Activated T-helper 9 cell treated with anti-CD3 and anti-CD28 coated beads, Interleukin-2, amount 50 U/mL, for 16 hours (primary cell): ENCODE measurements at places on chromosomes 1 and 21.

- no peak for DNase-seq
Observed at GRCh38 chr1:157335056-157335455, 196.9 kb upstream of the ETV3 start.

- DNase-seq: no peak
Observed at GRCh38 chr1:71312545-71312944, 231.7 kb upstream of the ZRANB2 start.

DNA sequence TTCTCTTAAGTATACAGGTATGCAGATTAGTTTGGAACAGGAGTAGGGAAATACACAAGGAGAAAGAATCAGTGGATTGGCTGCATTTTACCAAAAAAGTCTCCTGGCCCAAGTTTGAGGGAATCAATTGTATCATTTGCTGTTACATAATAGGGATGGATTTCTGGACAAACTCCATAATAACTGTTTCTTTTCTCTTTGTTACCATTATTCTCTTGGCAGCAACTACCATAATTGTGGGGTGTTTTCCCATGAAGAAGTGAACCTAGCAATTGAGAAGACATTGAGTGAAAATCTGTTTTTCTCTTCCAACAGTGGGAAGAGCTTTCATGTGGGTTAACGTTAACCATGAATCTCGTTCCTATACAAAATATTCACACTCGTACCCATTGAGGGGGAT lies 46.4 kb upstream of the DPT start:
- DNase-seq: no peak

DNA sequence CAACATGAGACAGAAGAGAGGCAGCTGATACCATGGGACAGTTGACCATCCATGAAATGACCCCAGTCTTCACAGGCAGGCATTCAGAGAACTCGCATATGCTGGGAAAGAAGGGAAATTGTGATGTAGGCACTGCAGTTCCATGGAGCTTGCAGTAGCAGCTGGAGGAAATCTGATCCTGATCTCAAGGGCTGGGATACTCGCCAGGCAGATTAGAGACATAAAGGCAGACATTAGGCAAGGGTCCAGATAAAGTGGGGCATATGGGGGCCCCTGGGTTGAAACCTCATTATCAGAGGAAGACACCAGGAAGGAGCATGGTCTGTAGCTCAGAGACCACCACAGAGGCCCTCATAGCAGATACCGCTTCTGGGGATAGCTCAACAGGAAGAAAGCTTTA lies 48.7 kb upstream of the TNR start:
- DNase-seq: no peak
